ENCODE measurements at places on chromosomes 2 and 18.

DNA sequence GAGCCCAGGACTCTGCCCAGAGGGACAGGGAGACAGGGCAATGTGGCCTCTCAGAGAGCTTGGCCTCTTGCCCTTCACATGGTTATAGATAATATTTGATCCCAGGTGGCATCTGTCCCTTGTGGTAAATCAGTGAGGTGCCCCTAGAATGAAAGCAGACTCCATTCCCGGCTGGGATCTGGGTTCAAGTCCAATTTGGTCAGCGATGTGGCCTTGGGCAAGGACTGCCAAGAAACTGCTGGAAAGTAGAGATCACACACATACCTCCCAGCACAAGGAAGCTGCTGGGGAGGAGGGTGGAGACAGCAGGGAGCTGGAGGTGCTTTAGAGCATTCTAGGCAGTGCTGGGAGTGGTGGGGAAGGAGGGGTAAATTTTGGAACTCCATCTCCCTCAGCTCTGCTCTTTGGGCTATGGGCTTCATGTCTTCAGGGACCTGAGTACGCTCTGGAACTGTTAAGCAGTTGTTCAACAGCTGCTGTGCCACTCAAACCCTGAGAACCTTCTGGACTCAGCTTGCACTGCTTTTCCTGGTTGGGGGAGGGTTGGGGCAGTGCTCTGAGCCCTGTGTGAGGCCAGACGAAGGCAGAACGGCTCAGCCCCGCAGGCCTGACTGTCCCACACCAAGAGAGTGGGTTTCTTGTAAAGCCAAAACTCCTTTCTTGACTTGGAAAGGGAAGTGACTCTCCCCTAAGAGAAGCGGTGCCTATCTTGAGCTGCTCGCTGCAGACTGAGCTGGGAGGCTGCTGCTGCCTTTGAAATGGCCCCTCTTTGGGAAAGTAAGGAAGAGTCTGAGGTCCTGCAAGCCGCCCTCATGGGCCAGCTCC, 23.0 kb downstream of the INPP5D start:
- no peak for DNase-seq

- DNase-seq: no peak
These were observed 60.5 kb downstream of the HK2 start for GRCh38 chr2:74894272-74894981.

DNA sequence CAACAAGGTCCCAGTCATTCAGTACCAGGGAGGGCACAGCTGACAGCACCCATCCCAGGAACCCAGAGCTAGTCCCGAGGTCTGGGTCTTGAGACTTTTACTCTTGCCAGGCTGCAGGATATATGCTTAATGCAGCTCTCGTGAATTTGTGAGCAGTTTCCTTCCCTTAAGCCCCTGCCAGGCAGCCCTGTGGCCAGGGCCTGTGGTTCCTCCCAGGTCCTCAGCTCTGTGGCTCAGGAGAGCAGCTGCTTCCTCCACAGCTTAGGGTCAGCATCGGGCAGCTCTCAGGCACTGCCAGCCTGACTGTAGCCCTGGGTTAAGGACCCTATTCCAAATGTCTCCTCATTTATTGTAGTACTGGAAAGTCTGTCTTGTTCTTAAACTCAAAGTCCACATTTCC, 1384.8 kb downstream of the RPIA start:
- DNase-seq: no peak

- DNase-seq: no peak
These were observed 251.5 kb downstream of the TXNL1 start for GRCh38 chr18:56386856-56387255.

GRCh38 chr2:38600242-38600891, 2.4 kb downstream of the HNRNPLL start:
- no peak for DNase-seq

DNA sequence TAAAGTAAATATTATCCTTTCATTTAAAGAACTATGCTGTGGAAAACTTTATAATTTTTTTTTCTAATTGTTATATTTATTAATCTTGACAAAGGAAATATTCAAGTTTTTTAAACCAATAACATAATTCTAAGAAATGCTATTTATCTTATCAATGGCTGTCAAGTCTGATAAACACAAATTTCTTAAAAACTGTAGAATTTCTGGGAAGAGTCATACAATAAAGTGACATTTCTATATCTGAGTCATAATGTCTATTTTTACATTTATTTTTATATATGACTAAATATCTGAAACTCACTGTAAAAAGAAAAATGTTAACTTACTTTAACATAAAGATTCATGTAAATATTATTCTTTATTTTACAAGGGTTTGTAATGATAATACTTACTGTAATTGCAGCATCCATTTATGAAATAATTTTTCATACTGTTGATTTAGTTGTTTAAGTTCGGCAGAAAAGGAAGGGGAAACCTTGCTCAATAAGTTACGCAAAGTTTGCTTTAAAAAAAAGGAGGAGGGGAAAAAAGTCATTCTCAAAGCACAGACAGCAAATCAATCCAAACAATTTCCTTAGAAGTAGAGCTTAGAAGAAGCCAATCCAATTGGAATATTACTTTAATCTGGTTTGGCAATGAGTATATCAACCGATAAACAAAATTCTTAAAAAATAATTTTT, 32.4 kb downstream of the ORC2 start:
- no peak for DNase-seq

DNA sequence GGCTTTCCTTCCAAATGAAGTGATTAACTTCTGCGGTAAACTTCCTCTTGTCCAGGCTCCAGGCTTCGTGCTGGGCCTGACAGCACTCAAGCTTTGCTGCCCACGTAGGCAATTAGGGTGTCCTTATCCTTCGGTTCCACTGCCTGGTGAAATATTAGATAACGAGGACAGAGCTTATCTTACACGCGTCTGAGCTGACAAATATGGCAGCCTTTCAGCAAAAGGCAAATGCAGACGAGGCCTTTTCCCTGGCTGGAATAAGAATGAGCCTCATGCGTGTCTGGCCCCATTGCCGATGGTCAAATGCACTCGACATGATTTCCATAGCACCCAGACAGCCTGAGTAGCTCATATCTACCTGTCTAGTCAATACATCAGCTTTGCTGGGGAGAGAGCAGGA, 141.5 kb downstream of the FAM210A start:
- DNase-seq: no peak

GRCh38 chr18:52572036-52573000, 232.3 kb downstream of the DCC start:
- DNase-seq: no peak

DNA sequence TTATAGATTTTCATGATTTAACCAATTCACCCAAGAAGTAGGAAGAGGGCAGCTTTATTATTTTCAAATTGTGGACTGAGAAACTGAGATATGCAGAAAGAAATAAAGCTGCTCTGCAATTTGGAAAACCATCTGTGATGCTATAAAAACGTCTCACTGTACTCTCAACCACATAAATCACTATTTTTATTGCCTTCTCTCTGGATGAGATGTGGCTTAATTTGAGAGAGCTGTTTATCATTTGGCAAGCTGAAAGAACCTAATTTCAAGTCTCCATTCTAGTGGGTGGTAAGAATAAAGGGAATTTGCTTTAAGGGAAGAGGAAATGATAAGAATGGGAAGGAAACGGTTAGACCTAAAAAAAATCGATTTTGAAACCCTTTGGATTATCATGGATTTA, 49.9 kb upstream of the CYP1B1 start:
- no peak for DNase-seq

DNA sequence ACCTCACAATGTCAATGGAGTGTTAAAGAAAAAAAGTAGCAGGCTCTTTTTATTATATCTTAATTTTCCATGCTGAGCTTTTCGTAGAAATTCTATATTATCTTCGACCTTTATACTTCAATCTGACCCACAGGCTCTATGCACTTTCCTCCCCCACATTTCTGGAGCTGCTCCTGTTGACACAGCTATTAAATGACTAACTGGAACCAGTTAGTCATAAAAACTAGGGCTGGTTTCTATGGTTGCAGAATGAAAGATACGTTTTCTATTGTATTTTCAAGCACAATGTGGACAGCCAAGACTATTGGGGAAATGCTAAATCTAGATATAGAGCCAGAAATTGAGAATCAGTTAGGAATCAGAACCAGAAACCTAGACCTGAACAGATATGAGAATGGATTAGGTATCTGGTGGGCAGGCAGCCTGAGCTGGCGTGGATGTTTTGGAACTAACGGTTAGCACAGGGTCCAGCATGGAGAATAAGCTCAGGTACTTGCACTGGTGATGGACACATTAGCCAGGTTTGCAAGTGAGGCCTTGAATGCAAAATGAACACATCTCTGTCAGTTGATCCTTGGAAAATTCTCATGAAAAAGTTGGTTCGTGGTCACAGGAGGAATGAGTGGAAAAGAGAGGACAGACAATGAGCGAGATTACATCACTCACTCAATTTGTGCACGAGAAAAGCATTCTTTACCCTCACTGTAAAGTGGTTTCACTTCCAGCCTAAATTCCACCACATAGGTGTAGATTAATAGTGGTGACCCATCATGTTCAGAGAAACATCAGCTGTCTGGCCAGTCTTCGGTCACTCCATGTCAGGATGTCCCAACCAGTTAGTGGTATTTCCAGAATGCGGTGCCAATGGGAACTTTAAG, 144.6 kb upstream of the EPHA4 start:
- DNase-seq: peak; percentile 78

GRCh38 chr18:23619388-23619881, 33.1 kb upstream of the NPC1 start:
- DNase-seq: no peak

DNA sequence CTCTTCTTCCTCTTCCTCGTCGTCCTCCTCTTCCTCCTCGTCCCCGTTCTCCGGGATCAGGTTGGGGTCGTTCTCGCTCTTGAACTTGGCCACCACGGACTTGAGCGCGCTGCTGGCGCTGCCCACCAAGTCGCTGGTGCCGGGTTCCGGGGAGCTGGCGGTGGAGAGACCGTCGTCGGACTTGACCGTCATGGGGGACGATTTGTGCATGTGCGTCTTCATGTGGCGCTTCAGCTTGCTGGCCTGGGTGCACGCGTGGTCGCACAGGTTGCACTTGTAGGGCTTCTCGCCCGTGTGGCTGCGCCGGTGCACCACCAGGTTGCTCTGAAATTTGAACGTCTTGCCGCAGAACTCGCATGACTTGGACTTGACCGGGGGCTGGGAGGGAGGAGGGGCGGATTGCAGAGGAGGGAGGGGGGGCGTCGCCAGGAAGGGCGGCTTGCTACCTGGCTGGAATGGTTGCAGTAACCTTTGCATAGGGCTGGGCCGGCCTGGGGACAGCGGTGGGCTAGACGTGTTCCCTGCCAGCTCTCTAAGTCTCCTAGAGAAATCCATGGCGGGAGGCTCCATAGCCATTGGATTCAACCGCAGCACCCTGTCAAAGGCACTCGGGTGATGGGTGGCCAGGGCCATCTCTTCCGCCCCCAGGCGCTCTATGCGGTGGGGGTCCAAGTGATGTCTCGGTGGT, 91.9 kb downstream of the BCL11A start:
- DNase-seq: no peak

- DNase-seq: peak; percentile 75
These were observed 8.8 kb downstream of the RTP5 start for GRCh38 chr2:241877989-241878970.

DNA sequence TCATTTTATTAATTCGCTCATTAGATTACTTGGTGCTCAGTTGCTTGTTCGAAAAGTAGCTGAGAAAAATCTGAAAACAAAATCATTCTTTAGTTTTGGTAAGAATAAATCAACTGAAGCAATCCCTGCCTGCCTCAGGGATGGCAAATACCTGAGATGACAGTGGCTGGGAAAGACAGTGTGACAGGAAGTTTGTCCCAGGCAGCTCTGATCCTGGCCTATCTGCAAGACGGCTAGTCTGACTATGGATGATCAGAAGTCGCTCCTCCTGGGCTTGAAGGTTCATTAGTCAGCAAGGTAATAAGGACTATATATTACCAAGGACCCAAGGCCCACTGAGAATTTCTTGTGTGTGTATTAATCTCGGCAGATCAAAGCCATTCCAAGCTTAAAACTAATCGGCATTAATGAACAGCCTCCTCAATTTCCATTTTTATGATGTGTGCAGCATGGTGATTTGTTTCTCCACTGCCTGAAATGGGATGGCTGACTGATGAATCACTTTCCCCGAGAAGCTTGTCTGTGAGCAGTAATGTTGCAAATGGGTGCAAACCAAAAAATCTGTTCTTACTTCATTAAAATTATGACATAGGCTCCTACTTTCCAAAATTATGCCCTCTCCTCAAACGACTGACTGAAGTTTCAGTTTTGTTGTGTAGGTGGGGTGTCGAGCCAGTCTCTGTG, 199.9 kb downstream of the ACTR3 start:
- no peak for DNase-seq

DNA sequence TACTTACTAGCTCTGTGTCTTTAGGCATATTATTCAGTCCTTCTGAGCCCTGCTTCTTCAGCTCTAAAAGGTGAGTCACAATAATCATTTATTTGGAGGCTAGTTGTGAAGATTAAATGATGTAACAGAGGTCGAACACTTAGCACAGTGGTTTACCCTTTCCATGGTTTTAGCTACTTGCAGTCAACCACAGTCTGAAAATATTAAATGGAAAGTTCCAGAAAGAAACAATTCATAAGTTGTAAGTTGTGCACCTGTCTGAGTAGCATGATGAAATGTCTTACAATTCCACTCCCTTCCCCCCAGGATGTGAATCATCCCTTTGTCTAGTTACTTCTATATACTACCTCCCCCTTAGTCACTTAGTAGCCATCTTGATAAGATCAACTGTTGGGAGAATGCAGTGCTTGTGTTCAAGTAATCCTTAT, 217.6 kb upstream of the THUMPD2 start:
- DNase-seq: peak; percentile 12

GRCh38 chr2:125679903-125680302, 976.1 kb upstream of the GYPC start:
- no peak for DNase-seq

DNA sequence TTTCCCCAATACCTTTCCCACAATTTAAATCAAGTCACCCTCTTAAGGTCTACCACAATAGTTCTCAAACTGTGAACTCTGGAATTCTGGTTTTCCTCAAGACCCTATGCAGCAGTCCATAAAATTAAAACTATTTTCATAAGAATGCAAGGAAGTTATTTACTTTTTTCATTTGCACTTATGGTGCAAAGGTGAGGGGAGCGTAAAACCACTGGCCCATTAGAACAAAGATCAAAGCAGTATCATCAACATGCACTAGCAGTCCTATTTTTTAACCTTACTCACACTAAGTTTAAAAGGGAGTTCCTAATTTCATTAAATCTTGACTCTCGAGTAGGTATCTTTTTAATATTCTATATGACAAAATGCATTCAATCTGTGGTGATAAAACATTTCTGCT, 85.3 kb downstream of the MEMO1 start:
- DNase-seq: no peak

DNA sequence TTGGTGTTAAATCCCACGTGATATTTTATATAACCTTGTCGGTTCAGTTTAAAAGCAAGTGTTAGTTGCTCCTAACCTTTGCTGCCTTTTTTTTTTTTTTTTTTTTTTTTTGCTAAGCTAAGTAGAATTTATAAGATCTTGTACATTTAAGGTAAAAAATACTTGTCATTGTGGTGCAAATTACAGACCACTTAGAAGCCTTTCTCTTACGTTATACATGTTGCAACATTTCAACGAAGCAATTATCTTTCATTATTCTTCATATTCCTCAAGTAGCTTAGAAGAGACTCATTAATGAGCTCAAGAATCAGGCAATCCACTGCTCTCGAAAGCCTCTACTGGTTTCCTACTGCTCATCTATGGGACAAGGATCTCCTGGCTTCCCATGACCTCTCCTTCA, 14.9 kb upstream of the IL1RL2 start:
- no peak for DNase-seq
